ENCODE measurements at places on chromosomes 7 and 10. TPM values are rescaled to one million over a fixed set of nuclear protein-coding genes. Genes with fewer than 3 reads are reported as not detected.

DNA sequence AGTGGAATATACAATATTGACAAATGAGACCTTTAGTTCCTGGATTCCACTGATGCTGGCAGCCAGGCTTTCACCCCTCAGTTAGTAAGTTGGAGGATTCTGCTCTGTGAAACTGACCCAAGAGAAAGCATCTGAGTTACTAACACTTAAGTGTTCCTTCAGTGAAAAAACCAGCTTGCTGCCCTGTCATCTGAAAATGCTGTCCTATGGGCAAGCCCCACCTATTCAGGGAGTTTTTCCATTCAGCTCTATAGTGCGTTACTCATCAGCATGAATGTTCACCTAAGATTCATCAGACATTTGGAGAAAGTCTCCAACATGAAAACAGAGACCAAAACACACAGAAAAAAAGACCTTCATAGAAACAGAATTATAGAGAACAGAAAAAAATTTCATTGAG, 37.9 kb downstream of the PRPF18 start:
- no peak for DNase-seq

- no peak for DNase-seq
Measured at GRCh38 chr10:535051-535450, 154.4 kb downstream of the DIP2C start.

DNA sequence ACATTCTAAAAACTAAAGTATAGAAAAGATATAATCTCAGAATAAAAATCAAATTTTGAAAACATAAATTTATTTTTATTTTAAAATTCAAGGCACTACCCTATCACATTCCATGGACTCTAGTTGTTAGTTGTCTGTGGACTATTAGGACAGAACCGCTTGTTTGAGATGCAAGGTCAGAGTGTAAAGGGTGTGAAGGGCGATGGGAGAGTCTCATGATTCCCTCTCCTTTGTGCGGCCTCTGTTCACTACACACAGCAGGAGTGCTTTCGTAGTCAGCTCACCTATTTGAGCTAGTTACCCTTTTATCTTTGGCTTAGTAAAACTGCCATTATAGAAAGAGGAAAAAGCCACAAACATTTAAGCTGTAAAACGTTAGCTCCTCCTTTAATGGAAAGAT, 189.8 kb upstream of the TEX47 start:
- DNase-seq, result no peak

DNA sequence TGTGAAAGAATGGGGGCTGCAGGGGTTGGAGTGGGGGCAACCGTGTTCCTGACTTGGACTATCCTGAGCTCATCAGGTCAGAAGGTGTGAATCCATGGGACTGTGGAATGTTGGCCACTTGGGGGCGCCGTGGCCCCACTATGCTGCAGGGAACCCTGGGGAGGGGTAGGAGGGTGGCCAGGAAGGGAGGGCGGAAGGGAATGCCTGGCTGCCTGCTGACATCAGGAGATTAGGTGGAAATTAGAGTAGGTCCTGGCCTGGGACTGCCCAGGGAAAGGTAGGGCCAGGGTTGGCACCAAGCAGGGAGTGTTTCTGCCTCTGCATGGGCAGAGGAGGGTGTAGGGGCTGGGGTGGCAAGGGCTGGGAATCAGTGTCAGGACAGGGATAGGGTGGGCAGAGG, 65.8 kb upstream of the PRSS58 start:
- DNase-seq, result no peak

GRCh38 chr10:72340510-72341261, 14.0 kb downstream of the DNAJB12 start:
- peak; percentile 79 for DNase-seq

DNA sequence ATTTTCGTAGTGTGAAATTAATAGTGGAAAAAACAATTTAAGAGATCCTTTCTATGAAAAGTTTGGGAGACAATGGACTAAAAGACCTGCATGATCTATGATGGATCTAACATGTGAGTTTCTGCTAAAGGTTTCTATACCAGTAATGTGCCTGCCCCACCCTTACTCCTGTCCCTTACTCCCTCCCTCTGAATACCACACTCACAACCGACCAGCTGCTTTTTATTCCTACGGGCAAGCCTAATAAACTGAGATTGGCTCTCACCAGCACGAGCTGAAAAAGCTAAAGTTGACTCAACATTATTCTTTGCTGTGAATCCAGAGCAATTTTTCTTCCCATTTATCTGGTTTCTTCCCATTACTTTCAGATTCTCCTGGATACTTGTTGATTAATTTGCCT, 17.8 kb upstream of the REEP3 start:
- no peak for DNase-seq

DNA sequence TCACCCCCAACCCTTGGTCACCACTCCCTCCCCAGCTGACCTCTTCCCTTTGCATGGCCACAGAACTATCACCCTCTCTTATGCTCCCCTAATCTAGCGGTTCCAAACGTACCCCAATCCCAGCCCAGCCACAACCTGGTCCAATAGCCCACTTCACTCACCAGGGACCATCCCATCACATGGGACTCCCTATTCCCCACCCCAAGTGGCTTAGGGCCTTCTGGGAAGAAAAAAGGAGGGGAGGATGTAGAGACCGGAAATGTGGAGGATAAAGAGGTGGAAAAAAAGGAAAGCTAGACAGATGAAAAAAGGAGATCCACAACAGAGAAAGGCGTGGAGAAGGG, 30.3 kb upstream of the PAX2 start:
- DNase-seq, result no peak

GRCh38 chr10:74078037-74078436, 72.6 kb downstream of the AP3M1 start:
- DNase-seq, result no peak

- DNase-seq, result no peak
Measured at GRCh38 chr7:72504061-72504706, 92.0 kb upstream of the CALN1 start.

- peak; percentile 31 for DNase-seq
Measured at GRCh38 chr7:149714910-149715471, 58.4 kb downstream of the ZNF467 start.

DNA sequence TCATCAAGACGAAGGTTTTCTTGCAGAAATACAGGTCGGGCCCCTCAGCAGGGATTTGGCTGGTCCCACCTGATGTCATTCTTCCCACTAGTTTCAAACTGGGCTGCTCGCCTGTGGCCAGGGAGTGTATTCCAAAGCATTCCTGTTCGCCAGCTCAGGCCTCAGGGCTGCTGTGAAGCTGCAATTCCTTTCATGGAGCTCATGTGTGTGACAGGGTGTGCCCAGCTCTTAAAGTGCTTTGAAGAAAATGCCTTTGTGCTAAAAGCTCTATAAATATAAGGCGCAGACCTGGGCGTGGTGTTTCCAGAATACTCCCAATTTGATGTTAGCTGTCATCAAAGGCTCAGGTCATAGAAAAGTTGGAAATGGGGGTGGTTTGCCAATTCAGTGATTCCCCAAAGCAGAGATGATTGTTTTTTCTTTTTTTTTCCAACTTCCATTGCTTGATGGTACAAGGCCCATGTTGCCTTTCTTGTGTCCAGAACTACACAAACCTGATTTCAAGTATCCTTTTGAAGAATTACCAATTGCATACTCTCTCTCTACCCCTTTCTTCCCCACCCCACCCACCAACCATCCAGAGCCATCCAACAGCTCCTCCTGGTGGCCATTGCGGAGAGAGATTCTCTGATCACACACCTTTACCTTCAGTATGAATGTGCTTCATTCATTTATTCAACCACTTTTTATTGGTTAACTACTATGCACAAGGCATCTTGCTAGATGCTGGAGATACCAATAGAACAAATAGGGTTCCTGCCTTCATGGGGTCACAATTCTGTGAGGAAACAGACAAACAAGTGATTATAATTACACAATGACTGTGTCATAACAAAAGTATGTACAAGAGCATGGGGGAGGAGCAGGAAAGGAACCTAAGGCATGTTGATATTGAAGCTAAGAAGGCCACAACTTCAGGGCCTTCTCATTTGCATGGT, 297.3 kb upstream of the LYZL1 start:
- DNase-seq, result peak; percentile 34

Gene CALHM1
- not detected for total RNA-seq
